Stimulated activated naive CD8-positive, alpha-beta T cell treated with anti-CD3 and anti-CD28 coated beads, Interleukin-15, Interleukin-2, amounts not matched to agents 100 U/mL and 50 U/mL, for 24 hours (primary cell): ENCODE measurements at places on chromosomes 1 and 21.

GRCh38 chr1:16209847-16210407, 2.5 kb downstream of the ARHGEF19 start:
- no peak for DNase-seq

DNA sequence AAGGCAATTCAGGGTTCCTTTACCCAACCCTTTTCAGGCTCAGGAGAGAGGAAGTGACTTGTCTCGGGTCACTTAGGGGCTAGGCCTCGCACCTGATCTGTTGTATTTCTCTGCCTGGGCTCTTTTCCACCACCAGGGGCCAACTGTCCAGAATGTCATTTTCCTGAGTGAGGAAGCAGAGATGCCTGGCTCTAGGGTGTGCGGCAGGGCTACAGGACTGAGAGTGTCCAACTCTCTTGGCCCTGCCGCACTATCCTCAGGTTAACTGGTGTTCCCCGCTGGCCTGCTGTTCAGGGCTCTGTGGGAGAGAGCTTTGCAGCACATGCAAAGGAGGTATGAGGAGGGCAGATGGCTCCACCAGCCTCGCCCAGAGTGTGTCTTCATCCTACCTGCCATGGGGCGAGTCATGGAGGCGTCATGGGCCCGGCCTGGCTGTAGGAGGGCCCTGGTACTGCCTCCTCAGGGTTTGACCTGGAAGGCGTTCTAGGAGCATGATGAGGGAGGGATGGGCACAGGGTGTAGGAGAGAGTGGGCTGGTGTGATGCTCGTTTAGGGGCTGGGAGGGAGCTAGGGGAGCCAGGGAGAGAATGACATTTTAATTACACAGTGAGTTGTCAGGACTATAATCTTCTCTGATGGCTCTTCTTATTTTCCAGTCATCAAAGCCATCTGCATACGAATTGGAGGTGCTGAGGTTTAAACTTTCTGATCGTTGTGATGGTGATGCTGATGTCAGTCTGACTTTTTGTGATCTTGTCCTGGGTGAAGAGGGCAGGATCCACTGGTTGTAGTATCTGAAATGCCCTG, 128.3 kb downstream of the NOS1AP start:
- no peak for DNase-seq

DNA sequence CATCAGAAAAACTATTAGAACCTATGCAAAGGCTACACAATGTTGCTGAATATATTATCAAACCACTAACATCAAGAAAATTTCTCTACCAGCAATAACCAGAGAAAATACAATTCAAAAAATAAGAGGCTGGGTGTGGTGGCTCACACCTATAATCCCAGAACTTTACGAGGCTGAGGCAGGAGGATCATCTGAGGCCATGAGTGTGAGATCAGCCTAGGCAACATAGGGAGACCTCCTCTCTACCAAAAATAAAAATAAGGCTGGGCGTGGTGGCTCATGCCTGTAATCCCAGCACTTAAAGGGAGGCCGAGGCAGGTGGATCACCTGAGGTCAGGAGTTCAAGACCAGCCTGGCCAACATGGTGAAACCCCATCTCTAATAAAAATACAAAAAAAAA, 16.9 kb upstream of the PUM1 start:
- no peak for DNase-seq

DNA sequence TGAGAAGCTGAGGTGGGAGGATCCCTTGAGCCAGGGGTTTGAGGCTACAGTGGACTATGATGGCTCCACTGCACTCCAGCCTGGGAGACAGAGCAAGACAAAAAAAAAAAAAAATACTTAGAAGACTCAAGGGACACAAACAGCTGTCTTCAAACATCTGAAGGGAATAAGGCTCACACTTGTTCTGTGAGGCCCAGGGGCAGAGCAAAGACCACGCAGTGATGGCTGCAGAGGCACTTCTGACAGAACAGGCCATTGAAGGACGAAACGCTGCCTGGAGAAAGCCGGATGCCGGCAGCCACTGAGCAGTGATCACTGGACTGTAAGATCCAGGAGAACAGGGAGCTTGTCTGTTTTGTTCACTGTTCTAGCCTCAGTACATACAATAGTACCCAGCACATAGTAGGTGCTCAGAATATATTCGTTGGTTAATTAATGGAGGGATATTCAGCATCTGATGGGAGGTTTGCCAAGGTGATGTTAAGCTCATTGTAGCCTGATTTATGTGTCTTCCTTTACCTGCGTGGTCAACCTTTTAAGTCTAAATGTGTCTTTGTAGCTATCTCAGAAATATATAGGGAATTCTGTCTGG, 12.1 kb upstream of the NDC1 start:
- DNase-seq, result no peak

DNA sequence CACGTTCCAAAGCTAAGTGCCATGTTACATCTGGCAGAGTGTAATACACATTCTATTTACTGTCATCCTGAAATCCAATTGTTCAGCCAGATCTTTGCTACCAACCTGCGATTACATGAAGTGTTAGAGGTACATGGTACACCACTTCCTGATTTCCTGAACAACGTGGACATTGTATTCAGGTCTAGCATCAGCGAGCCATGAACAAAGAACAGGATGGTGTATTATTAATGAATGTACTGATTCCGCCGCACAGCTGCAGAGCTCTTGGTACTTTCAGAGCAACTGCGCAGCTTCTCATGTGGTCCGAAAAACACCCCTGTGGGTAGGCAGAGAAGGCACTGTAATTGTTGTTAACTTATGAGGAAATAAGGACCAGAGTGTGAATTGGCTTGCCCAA, 511.4 kb downstream of the AJAP1 start:
- DNase-seq, result no peak

- DNase-seq, result no peak
Measured at GRCh38 chr1:221806236-221806635, 64.3 kb upstream of the DUSP10 start.

- peak; percentile 18 for DNase-seq
Measured at GRCh38 chr1:56644919-56645676, at the start of gene PRKAA2. PRKAA2 (plus strand) TSS chr1:56645314; CDS start chr1:56645388, 74 bp downstream.

- peak; percentile 51 for DNase-seq
Measured at GRCh38 chr1:92315766-92316599, 17.1 kb downstream of the RPAP2 start.

DNA sequence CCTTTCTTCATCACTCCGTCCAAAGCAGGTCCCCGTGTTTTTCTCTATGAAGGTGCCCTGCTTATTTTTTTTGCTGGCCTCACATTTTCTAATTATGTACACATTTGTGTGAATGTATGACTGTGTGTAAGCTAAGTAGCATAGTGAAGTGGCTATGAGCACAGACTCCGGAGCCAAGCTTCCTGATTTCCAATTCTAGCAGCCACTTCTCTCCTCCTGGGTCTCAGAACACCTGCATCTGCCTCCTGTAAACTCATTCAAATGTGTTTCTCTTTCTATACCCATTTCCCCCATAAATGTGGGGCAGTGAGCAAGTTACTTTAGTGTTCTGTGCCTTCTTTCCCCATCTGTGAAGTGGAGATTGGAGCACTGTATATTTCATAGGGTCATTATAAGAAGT, 2.1 kb downstream of the SLAMF6 start:
- DNase-seq, result no peak

GRCh38 chr1:110309767-110310166, 29.4 kb upstream of the RBM15 start:
- no peak for DNase-seq
